ENCODE measurements at places on chromosomes 6 and 20. TPM values are rescaled to one million over a fixed set of nuclear protein-coding genes. Genes with fewer than 3 reads are reported as not detected.

The SLC32A1 gene
- not detected for polyA plus RNA-seq

DNA sequence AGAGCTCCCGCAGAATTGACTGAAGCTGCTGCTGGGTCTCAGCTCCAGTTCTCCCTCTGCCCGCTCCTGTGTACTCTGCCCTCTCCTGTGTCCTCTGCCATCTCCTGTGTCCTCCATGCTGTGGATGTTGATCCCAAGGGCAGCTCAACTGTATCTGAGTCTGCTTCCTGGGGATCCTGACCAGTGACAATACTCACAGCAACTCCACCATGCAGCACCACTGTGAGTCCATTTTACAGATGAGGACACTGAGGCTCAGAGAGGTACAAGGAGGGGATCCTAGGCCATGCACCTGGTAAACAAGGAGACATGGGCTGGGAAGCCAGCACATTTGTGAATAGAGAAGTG, 8.6 kb downstream of the TP53RK start:
- H3K36me3 ChIP-seq = peaks cover 1% of the 10 kb centered on the region
- H3K27ac ChIP-seq = no peak overlapping the region
- DNase-seq = no peak
- H3K4me1 ChIP-seq = peaks cover 8% of the 10 kb centered on the region
- H3K27me3 ChIP-seq = no peaks in the 10 kb centered on the region

GRCh38 chr6:126546541-126547120, 206.7 kb downstream of the CENPW start:
- H3K36me3 ChIP-seq = no peaks in the 10 kb centered on the region
- H3K27ac ChIP-seq = no peak overlapping the region
- H3K4me3 ChIP-seq = no peak overlapping the region
- H3K27me3 ChIP-seq = no peaks in the 10 kb centered on the region

- H3K4me1 ChIP-seq = no peaks in the 10 kb centered on the region
- no peak overlapping the region for H3K4me3 ChIP-seq
- no peak overlapping the region for H3K27ac ChIP-seq
- no peaks in the 10 kb centered on the region for H3K36me3 ChIP-seq
- no peaks in the 10 kb centered on the region for H3K27me3 ChIP-seq
- no peak for DNase-seq
Measured at GRCh38 chr20:5714261-5715041, 35.8 kb upstream of the SHLD1 start.

The MAS1 gene
- polyA plus RNA-seq = not detected

- no peaks in the 10 kb centered on the region for H3K4me1 ChIP-seq
- no peaks in the 10 kb centered on the region for H3K27me3 ChIP-seq
- no peak overlapping the region for H3K4me3 ChIP-seq
- H3K36me3 ChIP-seq = no peaks in the 10 kb centered on the region
- no peak overlapping the region for H3K27ac ChIP-seq
- no peak for DNase-seq
Measured at GRCh38 chr6:40957616-40958492, 81.2 kb downstream of the UNC5CL start.

- peaks cover 2% of the 10 kb centered on the region for H3K27me3 ChIP-seq
- peak within 1 kb of the TSS; percentile 66 for H3K27ac ChIP-seq
- H3K4me1 ChIP-seq = peaks cover 11% of the 10 kb centered on the region
- H3K36me3 ChIP-seq = no peaks in the 10 kb centered on the region
- peak within 1 kb of the TSS; percentile 71 for H3K4me3 ChIP-seq
Measured at GRCh38 chr6:42451333-42452170, at the start of gene TRERF1. TRERF1 (minus strand) TSS chr6:42451926; CDS start chr6:42269590, 182,336 bp downstream.

- peaks cover 4% of the 10 kb centered on the region for H3K4me1 ChIP-seq
- no peak for DNase-seq
- no peak overlapping the region for H3K27ac ChIP-seq
- H3K4me3 ChIP-seq = no peak overlapping the region
- H3K36me3 ChIP-seq = no peaks in the 10 kb centered on the region
- no peaks in the 10 kb centered on the region for H3K27me3 ChIP-seq
Measured at GRCh38 chr20:15637546-15637945, 935.7 kb downstream of the KIF16B start.

- no peak overlapping the region for H3K27ac ChIP-seq
- DNase-seq = no peak
- H3K27me3 ChIP-seq = no peaks in the 10 kb centered on the region
Measured at GRCh38 chr20:52268184-52268749, 76.7 kb upstream of the ZFP64 start.

The F13A1 gene
- 5.3 TPM for polyA plus RNA-seq

The UNC5CL gene
- 4.7 TPM for polyA plus RNA-seq

- H3K27ac ChIP-seq = no peak overlapping the region
- no peaks in the 10 kb centered on the region for H3K36me3 ChIP-seq
- no peaks in the 10 kb centered on the region for H3K27me3 ChIP-seq
- H3K4me1 ChIP-seq = peaks cover 4% of the 10 kb centered on the region
- DNase-seq = no peak
Measured at GRCh38 chr6:145015739-145016558, 719.4 kb downstream of the EPM2A start.

DNA sequence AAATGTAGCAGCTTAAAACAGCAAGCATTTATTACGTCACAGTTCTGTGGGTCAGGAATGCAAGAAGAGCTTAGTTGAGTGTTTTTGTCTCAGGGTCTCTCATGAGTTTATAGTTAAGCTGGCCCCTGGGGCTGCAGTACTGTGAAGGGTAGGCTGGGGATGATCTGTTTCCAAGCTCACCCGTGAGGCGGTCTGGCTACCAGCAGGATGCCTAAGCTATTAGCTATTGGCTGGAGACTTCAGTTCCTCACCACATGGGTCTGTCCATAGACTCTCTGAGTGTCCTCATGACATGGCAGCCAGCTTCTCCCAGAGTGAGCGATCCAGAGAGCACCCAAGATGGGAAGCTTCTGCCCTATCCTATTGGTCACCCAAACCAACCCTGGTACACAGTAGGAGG, 12.8 kb upstream of the BICRAL start:
- no peaks in the 10 kb centered on the region for H3K36me3 ChIP-seq
- no peak overlapping the region for H3K27ac ChIP-seq
- DNase-seq = no peak

The PTPRK gene
- polyA plus RNA-seq = 12.1 TPM

GRCh38 chr6:26031151-26031594, 56.1 kb upstream of the HFE start:
- H3K27ac ChIP-seq = no peak overlapping the region
- no peak overlapping the region for H3K4me3 ChIP-seq
- no peaks in the 10 kb centered on the region for H3K36me3 ChIP-seq
- H3K27me3 ChIP-seq = no peaks in the 10 kb centered on the region
- no peak for DNase-seq

GRCh38 chr6:47308552-47309290, 984 bp downstream of the TNFRSF21 start:
- peak; percentile 36 for DNase-seq
- H3K4me1 ChIP-seq = peaks cover 8% of the 10 kb centered on the region
- peaks cover 11% of the 10 kb centered on the region for H3K27me3 ChIP-seq
- no peak overlapping the region for H3K27ac ChIP-seq
- H3K4me3 ChIP-seq = peak overlapping the region; percentile 73

The EDN3 gene
- not detected for polyA plus RNA-seq

- H3K27ac ChIP-seq = no peak overlapping the region
- H3K36me3 ChIP-seq = no peaks in the 10 kb centered on the region
- no peaks in the 10 kb centered on the region for H3K4me1 ChIP-seq
- no peaks in the 10 kb centered on the region for H3K27me3 ChIP-seq
Measured at GRCh38 chr6:20055916-20056315, 156.4 kb downstream of the MBOAT1 start.

GRCh38 chr20:54515793-54516628, 40.6 kb downstream of the DOK5 start:
- no peak overlapping the region for H3K27ac ChIP-seq
- DNase-seq = no peak
- H3K4me1 ChIP-seq = no peaks in the 10 kb centered on the region

- no peaks in the 10 kb centered on the region for H3K36me3 ChIP-seq
- H3K4me1 ChIP-seq = no peaks in the 10 kb centered on the region
- no peaks in the 10 kb centered on the region for H3K27me3 ChIP-seq
Measured at GRCh38 chr6:120304223-120304622, 954.7 kb upstream of the MAN1A1 start.

- DNase-seq = no peak
- H3K27me3 ChIP-seq = no peaks in the 10 kb centered on the region
- no peaks in the 10 kb centered on the region for H3K36me3 ChIP-seq
- no peak overlapping the region for H3K27ac ChIP-seq
Measured at GRCh38 chr6:144379356-144379755, 94.2 kb downstream of the UTRN start.

- peaks cover 7% of the 10 kb centered on the region for H3K4me1 ChIP-seq
- no peaks in the 10 kb centered on the region for H3K27me3 ChIP-seq
- H3K36me3 ChIP-seq = no peaks in the 10 kb centered on the region
- H3K27ac ChIP-seq = no peak overlapping the region
- H3K4me3 ChIP-seq = no peak overlapping the region
Measured at GRCh38 chr6:156866220-156867015, 89.2 kb downstream of the ARID1B start.

DNA sequence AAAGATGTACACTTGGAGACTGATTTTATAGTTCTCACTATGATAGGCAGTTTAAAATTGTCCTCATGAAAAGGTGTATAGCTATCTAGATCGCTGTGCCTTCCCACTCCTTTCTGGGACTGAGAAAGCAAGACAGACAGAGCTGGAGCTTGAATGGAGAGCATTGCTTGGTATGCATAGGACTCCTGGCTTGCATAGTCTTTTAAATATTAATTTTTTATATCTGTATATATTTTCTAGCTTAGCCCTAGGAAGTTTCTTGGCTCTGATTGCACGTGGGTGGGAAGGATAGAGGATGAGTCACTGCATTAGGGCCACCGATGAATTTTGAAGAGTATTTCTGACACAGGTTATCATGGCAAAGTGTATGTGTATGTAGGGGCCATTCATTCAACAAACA, 150.0 kb upstream of the SPACA1 start:
- peaks cover 2% of the 10 kb centered on the region for H3K4me1 ChIP-seq
- H3K36me3 ChIP-seq = no peaks in the 10 kb centered on the region
- H3K4me3 ChIP-seq = no peak overlapping the region
- H3K27ac ChIP-seq = no peak overlapping the region

The SLC35D3 gene
- polyA plus RNA-seq = not detected

- H3K4me1 ChIP-seq = no peaks in the 10 kb centered on the region
- DNase-seq = no peak
- peak overlapping the region; percentile 12 for H3K27ac ChIP-seq
- no peaks in the 10 kb centered on the region for H3K27me3 ChIP-seq
- H3K36me3 ChIP-seq = no peaks in the 10 kb centered on the region
- no peak overlapping the region for H3K4me3 ChIP-seq
Measured at GRCh38 chr20:49344975-49345374, 67.1 kb upstream of the ZNFX1 start.

The ZSCAN23 gene
- polyA plus RNA-seq = not detected

The YTHDF1 gene
- polyA plus RNA-seq = 6.8 TPM

The DEF6 gene
- polyA plus RNA-seq = 1.6 TPM

The DLL1 gene
- polyA plus RNA-seq = 1.5 TPM

- H3K27ac ChIP-seq = no peak overlapping the region
- H3K4me3 ChIP-seq = no peak overlapping the region
- DNase-seq = no peak
- peaks cover 12% of the 10 kb centered on the region for H3K27me3 ChIP-seq
Measured at GRCh38 chr6:149990212-149990660, 26.5 kb downstream of the ULBP1 start.

The PSORS1C1 gene
- not detected for polyA plus RNA-seq

The DEFB128 gene
- not detected for polyA plus RNA-seq

DNA sequence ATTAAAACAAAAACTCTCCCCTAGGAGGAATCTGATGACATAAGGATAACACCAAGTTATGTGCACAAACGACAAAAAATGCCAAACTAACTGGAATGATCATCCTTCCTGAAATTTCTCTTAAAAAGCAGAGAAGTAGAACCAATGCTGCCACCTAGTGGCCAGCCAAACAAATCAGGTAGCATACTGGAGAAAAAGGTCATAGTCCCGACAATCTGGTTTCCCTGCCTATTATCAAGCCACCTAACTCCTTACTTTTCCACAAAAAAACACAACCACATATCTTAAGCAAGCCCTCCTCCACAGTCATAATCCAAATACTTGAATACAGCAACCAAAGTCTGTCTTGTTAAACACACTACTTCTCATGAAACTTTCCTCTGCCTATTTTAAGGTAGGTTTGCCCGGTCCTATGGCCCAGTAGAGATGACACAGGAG, 5.3 kb downstream of the OARD1 start:
- peak; percentile 81 for DNase-seq
- no peaks in the 10 kb centered on the region for H3K27me3 ChIP-seq
- H3K27ac ChIP-seq = peak overlapping the region; percentile 71
- H3K4me3 ChIP-seq = no peak overlapping the region
- peaks cover 6% of the 10 kb centered on the region for H3K36me3 ChIP-seq

DNA sequence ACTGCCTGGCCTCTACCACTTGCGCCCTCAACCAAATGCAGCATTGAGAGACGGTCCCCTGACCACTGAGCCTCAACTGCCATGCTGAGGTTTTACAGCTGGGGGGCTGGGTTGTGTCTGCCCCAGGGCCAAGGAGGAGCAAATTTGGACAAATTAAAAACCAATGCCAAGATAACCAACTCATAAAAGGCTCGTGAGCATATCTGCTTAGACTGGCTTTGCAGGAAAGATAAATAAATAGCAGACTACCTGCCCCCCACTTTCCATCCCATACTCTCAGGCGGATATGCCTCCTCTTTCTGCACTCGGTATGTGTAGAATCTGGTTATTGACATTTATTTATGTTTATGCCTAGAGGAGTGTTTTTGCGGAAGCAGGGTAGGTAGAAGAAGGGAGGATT, 76.8 kb downstream of the ZDHHC14 start:
- H3K4me3 ChIP-seq = no peak overlapping the region
- DNase-seq = no peak
- no peaks in the 10 kb centered on the region for H3K36me3 ChIP-seq
- peaks cover 3% of the 10 kb centered on the region for H3K4me1 ChIP-seq
- no peak overlapping the region for H3K27ac ChIP-seq
- H3K27me3 ChIP-seq = no peaks in the 10 kb centered on the region

DNA sequence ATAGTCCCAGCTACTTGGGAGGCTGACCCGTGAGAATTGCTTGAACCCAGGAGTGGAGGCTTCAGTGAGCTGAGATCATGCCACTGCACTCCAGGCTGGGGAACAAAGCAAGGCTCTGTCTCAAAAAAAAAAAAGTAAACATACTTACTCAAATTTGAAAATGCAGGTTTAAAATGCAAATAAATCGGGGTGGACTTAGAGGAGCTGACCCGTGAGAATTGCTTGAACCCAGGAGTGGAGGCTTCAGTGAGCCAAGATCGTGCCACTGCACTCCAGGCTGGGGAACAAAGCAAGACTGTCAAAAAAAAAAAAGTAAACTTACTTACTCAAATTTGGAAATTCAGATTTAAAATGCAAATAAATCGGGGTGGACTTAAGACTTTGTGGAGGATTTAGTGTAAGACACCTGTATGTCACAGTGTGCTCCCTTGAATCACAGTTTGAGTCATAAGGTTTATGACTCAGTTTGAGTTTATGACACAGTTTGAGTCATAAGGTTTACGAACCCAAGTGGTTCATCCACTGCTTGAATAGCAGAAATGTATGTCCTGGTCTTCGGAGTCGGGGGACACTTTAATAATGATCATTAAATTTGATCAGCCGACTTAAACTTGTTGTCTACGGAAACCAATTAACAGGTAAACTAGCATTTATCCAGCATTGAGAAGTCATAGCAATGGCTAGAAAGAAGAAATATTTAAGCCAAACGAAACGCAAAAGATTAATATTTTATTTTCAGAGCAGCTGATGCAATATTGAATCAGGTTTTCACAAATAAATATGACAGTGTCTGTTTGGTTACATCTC, 6.8 kb upstream of the MRPS10 start:
- no peak overlapping the region for H3K4me3 ChIP-seq
- no peaks in the 10 kb centered on the region for H3K27me3 ChIP-seq
